NCI-H1417 (cell line): ENCODE measurements at places on chromosomes 11 and 22.

GRCh38 chr11:86592047-86592591, 80.3 kb downstream of the ME3 start:
- peak; percentile 74 for DNase-seq

DNA sequence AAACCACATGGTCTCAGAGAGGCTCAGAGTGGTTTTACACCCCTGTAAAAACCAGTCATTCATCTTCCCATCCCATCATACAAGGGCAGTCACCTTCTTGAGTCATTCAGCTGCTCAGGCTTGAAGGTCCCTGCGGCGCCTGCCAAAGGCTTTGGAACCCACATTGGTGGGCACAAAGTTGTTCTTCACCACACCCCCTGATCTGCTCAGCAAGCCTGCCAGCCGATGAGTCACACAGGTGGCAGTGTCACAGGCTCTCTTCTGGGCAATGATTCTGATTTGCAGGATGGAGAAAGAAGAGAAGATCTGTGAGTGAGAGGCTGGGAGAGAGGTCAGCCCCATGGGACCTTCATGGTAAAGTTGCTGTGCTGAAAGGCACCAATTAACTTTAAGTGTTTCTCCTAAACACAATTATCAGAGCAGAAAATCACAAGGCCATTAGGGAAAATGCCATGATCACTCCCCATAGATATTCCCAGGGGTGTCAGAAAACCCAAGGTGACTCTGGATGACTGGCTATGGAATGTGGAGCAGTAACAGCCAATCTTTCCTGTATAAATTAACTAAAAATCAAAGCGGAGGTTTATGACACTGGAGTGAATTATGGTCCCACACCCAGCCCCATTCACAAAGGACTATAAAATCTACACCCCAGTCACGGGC, 4.4 kb downstream of the CALCA start:
- DNase-seq = peak; percentile 54

- DNase-seq = no peak
Observed at GRCh38 chr22:32249231-32249630, 5.9 kb downstream of the SLC5A4 start.

DNA sequence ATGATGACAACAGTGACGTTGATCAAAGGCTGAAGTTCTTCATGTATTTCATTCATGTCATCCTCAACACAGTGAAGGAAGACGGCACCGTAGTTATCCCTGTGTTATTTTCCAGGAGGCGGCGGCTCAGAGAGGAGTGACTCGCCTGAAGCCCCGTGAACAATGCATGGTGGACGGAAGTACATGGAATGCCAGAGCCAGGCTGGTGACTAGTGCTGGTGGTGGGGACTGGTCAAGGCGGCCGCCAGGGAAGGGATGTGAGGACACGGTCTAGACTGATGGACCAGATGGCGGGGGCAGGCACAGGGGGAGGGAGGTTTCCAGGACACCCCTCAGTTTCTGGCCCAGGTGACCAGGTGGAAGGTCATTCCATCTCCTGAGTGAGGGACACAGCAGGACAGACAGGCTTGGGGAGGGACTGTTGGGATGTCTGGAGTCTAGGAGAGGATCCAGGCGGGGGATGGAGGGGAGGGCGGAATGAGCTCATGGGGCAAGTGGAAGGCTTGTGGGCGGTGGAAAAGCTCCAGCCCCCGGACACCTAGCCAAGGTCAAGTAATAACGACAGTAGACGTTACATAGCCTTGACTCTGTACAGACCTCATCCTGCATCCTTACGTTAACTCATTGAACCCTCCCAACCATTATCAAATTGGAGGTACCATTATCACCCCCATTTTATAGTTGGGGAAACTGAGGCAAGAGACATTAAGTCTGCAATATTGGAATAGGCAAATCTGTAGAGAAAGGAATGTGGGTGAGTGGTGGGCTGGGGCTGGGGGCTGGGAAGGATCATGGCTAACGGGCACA, 16.0 kb upstream of the PICK1 start:
- DNase-seq = no peak

DNA sequence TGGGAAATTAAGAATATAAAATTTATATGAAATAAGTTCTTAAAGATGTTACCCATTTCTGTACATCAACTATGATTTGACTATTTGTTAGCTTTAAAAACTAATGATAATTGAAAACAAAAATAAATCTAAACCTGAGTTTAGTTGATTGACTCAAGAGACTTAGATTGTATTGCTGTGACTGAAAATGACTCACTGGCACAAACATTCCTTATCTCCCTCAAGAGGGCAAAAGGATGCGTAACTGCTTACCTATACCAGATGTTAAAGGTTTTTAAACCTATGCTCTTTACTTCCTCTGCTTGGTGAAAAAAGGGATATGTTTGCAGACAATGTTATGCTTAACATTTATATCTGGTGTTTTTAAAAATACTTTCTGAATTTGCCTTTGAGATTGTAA, 30.3 kb downstream of the ATM start:
- no peak for DNase-seq

- no peak for DNase-seq
Observed at GRCh38 chr11:68004551-68005335, 846 bp upstream of the UNC93B1 start.
